ENCODE measurements at places on chromosomes 7 and 10. TPM values are rescaled to one million over a fixed set of nuclear protein-coding genes. Genes with fewer than 3 reads are reported as not detected.

IDI2 gene
- total RNA-seq: not detected

HOXA7 gene
- not detected for total RNA-seq

ATG9B gene
- total RNA-seq: 6.9 TPM

ASZ1 gene
- not detected for total RNA-seq

TMEM236 gene
- 0.02 TPM for total RNA-seq

CXCL12 gene
- not detected for total RNA-seq

FAM180A gene
- not detected for total RNA-seq

ANKRD1 gene
- total RNA-seq: not detected

RAMP3 gene
- total RNA-seq: not detected

C10orf62 gene
- total RNA-seq: not detected

EPDR1 gene
- total RNA-seq: not detected

ZNF488 gene
- total RNA-seq: not detected

MMP21 gene
- total RNA-seq: 0.24 TPM

ZEB1 gene
- total RNA-seq: 72.0 TPM

ZNF789 gene
- total RNA-seq: 28.5 TPM

CABCOCO1 gene
- not detected for total RNA-seq

TMEM140 gene
- 24.5 TPM for total RNA-seq

LRRC4 gene
- not detected for total RNA-seq

PLAU gene
- 1.1 TPM for total RNA-seq

ASAH2 gene
- total RNA-seq: 2.0 TPM

PTPRZ1 gene
- total RNA-seq: not detected

HEPACAM2 gene
- total RNA-seq: not detected

OR2A12 gene
- total RNA-seq: not detected

SPDYE2B gene
- total RNA-seq: not detected

Data from T-helper 1 cell treated with Interleukin-12 subunit alpha and Interleukin-12 subunit beta and Interleukin-4 antibody, amounts not matched to agents 30 ng/mL and 1 ng/mL, for 36 hours (primary cell).